Skin of body (tissue), 3 donors: ENCODE measurements at places on chromosomes 2 and 18.
A peak's percentile ranks its signal among the peaks of the same experiment; 100 is the strongest.

- DNase-seq: no peak
These were observed 333.7 kb upstream of the FANCL start for GRCh38 chr2:58574873-58575272.

- no peak for DNase-seq
These were observed 25.8 kb upstream of the PLB1 start for GRCh38 chr2:28469947-28470535.

DNA sequence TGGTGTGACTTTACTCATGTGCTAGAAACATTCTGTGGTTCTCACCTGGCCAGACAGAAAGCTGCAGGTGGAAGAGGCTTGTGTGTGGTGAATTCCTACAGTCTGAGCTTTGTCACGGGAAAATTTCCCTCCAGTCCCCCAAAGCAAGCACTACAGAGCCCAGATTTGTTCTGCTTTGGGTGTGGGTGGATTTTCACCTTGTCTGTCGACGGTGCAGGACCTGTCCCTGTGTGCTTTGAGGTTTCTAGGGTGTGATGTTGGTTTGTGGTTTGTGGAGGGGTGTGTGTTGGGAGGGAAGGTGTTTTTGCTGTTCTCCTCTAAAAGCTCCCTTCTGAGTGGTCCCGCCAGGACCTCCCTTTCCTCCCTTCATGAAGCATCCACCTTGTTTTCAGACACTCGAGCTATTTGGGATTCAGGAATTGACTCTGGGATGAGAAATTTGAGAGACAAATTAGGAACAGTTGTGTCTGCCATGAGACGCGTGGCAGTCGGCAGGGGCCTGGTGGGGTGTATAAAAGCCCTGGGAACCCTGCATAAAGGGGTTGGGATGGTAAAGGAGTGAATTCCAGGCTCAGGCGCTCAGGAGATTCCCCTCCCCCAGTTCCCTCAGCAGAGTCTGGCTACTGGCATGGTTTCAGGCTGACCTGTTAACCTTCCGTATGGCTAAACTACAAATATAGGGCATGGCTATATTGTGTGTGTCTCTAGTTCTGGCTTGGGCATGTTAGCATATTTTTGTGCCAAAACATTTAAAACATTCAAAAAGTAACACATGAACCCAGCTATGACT lies 65.5 kb downstream of the DGKD start:
- no peak for DNase-seq

DNA sequence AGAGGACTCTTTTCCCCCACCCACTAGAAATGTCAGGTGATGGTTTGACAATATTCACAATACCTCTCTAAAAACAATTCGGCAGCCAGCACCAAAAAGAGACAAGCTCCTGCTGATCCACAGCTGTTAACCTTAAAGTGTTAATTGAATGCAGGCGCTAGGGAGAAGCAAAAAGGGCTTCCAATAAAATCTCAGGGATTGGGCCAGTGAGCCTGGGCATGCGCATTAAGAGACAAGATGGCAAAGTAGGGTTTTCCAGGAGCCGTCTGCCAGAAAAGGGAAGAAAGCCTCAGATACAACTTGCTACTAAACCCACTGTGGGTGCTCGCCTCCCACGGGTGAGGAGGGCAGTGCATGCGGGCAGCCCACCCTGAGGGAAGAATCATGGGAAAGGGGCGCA lies 98.8 kb downstream of the HS6ST1 start:
- DNase-seq: peak; percentile 10

- no peak for DNase-seq
These were observed 89.8 kb upstream of the ITGA4 start for GRCh38 chr2:181367411-181367810.

DNA sequence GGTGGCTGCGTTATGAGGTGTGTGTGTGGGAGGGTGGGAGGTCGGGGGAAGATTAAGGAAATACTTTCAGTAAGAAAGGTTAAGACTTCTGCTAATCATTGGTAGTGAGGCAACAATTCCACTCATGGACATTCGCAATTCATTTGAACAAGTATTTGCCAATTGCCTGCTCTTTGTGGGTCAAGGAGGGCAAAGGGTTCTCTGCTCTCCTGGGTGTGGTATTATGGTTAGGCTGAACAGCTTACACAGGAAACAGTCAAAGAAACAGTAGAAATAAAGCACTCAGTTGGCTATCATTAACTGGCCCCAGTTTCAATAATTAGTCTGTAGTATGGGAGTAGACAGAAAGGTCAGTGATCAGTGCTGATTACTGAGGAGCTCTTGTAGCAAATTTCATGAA lies 357.0 kb upstream of the FANCL start:
- DNase-seq: no peak

- no peak for DNase-seq
These were observed 82.9 kb downstream of the SCN3A start for GRCh38 chr2:165120740-165121467.
